ENCODE measurements at places on chromosomes 13 and 19.

GRCh38 chr19:17420475-17420924 lies 653 bp downstream of the MVB12A start:
- H3K27ac ChIP-seq, result peak overlapping the region; percentile 85
- H3K36me3 ChIP-seq, result peaks cover 29% of the 10 kb centered on the region
- peaks cover 22% of the 10 kb centered on the region for H3K4me1 ChIP-seq

DNA sequence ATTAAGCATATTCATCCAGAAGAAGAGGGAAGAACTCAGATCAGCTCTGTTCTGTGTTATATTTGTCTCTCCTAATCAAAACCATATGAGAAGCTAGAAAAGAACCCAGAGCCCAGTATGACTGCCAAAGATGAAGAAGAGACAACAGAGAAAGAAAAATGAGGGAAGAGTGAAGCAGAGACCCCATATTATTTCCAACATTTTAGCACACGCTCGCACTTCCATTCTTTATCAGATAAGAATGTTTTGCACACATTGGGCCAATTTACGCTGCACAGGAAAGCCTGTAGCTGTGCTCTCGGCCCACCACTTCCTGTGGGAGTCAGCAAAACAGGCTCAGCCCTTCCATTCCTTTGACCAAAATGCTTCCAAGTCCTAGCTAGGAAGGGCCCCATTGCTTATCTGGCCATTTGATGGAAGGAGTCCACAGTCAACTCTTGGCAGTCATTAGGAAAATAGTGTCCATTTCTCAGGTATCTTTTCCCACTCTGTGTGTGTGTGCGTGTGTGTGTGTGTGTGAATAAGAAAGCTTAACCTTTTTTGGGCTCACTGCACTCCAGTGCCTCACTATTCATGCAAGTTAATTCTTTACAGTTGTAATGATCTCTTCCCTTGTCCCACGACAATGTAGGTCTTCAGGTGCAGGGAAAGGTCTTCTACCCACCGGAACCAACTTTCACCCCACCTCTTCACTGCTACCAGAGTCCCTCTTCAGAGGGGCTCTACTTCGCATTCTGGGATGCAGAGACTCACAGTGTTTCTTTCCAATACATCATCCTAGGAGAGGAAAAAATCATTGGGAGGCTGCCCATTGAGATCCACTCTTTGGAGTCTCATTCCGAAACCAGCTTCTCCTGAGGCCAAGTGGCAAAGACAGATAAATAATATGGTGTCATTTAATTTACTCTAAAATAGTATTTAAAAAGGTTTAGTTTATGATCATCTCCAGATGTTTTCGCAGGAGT lies 237.5 kb downstream of the COG6 start:
- peaks cover 38% of the 10 kb centered on the region for H3K4me1 ChIP-seq
- H3K27ac ChIP-seq, result peak overlapping the region; percentile 76
- DNase-seq, result peak; percentile 33
- no peaks in the 10 kb centered on the region for H3K36me3 ChIP-seq
- H3K27me3 ChIP-seq, result no peaks in the 10 kb centered on the region

DNA sequence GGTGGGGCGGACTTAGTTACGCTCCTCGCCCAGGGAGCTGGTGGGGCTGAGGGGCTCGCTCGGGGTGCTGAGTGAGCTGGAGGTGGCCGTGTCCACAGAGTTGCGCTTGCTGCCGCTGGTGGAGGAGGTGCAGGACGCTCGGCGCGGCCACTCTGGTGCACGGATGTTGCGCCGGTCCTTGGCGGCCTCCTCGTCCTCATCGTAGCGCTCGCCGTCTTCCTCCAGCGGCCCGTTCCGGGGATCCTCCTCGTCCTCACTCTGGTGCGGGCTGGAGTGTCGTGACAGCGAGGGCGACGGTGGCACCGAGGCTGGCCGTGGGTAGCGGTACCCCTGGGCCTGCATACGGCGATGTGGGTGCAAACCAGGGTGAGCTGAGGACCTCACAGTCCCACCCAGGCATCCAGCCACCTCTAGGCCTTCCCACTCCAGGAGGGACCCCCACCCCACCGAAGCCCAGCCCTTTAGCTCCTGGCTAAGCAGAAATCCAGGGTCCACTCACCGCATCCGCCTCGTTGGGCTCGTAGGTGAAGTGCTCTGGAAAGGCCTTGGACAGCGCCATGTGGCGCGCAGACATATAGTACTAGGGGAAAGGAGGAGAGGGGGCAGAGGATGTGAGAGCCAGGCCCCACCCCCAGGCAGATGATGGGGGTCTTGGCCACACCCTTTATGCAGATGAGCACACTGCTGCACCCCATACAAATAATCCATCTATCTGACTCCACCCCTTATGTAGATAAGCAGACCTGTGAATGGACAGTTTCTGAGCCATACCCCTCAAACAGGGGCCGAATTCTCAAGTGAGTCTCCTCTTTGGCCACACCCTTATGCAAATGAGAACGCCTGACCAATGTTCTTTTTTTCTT lies 4.4 kb downstream of the FTL start:
- peaks cover 78% of the 10 kb centered on the region for H3K36me3 ChIP-seq
- H3K27ac ChIP-seq, result peak overlapping the region; percentile 75
- DNase-seq, result no peak

- H3K36me3 ChIP-seq, result no peaks in the 10 kb centered on the region
- peaks cover 49% of the 10 kb centered on the region for H3K4me1 ChIP-seq
- no peak overlapping the region for H3K4me3 ChIP-seq
- H3K27me3 ChIP-seq, result no peaks in the 10 kb centered on the region
These were observed 8.3 kb upstream of the ITM2B start for GRCh38 chr13:48224701-48225100.

DNA sequence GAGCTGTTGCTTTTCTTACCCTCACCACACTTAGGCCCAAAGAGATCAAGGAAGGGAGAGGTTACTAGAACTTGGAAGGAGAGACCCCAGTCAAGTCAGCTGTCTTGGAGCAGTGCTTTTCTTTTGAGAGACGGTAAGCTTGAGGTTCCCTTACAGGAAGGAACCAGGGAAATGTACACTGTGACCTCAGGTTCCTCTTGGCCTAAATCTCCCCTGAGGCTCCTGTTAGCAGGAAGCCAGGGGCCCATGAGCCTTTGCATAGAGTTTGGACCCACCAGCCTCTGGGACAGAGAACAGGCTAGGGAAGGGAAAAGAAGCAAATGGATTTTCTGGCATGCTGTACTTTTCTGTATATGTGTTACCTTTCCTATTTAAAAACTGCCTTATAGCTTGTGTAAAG lies 5.9 kb upstream of the GPR18 start:
- H3K4me3 ChIP-seq, result no peak overlapping the region
- peaks cover 71% of the 10 kb centered on the region for H3K36me3 ChIP-seq
- no peak for DNase-seq
- H3K27me3 ChIP-seq, result no peaks in the 10 kb centered on the region

DNA sequence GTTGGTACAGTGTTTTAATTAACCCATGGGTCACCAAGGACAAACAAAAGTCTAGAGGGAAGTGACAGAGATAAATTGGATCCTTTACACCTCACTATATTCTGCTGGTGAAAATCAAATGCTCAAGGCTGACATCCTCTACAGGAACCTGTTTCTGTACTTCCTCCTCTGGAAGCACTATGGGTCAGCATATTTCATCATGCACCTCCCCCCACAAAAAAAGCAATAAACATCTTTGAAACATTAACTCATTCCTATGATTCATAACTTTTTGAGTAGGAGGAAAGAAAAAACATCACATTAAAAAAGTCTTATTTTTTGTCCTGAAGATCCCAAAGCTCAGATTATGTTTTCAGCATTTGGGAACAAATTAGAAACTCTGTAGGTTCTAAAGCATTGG lies 588.3 kb upstream of the SGCG start:
- H3K4me3 ChIP-seq, result no peak overlapping the region
- H3K27ac ChIP-seq, result no peak overlapping the region
- no peak for DNase-seq
- H3K4me1 ChIP-seq, result no peaks in the 10 kb centered on the region
- H3K27me3 ChIP-seq, result peaks cover 7% of the 10 kb centered on the region

- no peak overlapping the region for H3K27ac ChIP-seq
- peaks cover 29% of the 10 kb centered on the region for H3K27me3 ChIP-seq
- no peak for DNase-seq
- H3K4me3 ChIP-seq, result no peak overlapping the region
- no peaks in the 10 kb centered on the region for H3K36me3 ChIP-seq
- no peaks in the 10 kb centered on the region for H3K4me1 ChIP-seq
These were observed 108.3 kb upstream of the ZNF536 start for GRCh38 chr19:30263830-30264381.

DNA sequence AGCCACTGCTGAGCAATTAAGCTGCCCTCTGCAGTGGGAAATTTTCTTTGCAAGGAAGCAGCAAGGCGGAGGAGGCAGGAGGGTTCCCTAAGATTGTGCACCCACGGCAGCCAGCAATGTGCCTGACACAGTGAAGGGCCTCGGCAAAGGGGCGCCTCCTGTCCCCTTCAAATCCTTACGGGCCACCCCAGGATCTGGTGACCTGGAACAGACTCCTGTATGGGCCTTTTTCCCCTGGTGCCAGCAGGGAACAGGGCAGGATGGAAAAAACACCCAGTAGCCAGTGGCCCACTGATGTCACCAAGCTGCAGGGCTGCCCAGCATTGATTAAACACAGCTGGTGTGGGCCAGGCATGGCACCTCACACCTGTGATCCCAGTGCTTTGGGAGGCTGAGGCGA lies 86.7 kb downstream of the GNG7 start:
- no peaks in the 10 kb centered on the region for H3K36me3 ChIP-seq
- H3K27ac ChIP-seq, result no peak overlapping the region
- H3K4me3 ChIP-seq, result no peak overlapping the region
- peaks cover 67% of the 10 kb centered on the region for H3K4me1 ChIP-seq
- H3K27me3 ChIP-seq, result no peaks in the 10 kb centered on the region
- no peak for DNase-seq

GRCh38 chr13:94239135-94239534 lies 240.3 kb downstream of the DCT start:
- no peaks in the 10 kb centered on the region for H3K36me3 ChIP-seq
- DNase-seq, result no peak
- H3K4me1 ChIP-seq, result peaks cover 65% of the 10 kb centered on the region
- no peaks in the 10 kb centered on the region for H3K27me3 ChIP-seq
- H3K4me3 ChIP-seq, result no peak overlapping the region

- H3K36me3 ChIP-seq, result no peaks in the 10 kb centered on the region
- H3K4me1 ChIP-seq, result peaks cover 17% of the 10 kb centered on the region
- H3K27ac ChIP-seq, result no peak overlapping the region
- no peak for DNase-seq
These were observed 4.4 kb downstream of the GSX1 start for GRCh38 chr13:27796544-27797227.

DNA sequence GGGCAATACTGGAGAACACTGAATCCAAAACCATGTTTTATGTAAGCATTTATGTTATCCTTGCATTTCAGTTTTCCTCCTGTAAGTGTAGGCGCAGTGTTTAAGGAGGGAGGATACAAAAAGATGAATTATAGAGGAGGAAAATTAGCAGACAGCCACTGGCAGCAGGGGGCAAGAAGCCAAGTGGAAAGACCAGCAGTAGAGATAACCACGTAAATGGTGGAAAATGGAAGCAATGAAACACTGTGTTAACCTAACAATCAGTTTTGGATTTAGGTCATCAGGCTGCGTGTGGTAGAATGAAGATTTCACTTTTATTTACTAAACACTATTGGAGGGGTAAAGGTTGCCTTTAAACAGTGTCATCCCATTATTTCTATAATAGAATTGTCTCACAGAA lies 447.3 kb downstream of the GPC6 start:
- no peaks in the 10 kb centered on the region for H3K4me1 ChIP-seq
- no peak overlapping the region for H3K27ac ChIP-seq
- H3K36me3 ChIP-seq, result no peaks in the 10 kb centered on the region
- no peaks in the 10 kb centered on the region for H3K27me3 ChIP-seq

- DNase-seq, result peak; percentile 51
- H3K36me3 ChIP-seq, result no peaks in the 10 kb centered on the region
- H3K27me3 ChIP-seq, result peaks cover 9% of the 10 kb centered on the region
- H3K4me1 ChIP-seq, result peaks cover 33% of the 10 kb centered on the region
- H3K27ac ChIP-seq, result peak overlapping the region; percentile 9
These were observed 4.6 kb downstream of the TLE2 start for GRCh38 chr19:3024509-3024869.

DNA sequence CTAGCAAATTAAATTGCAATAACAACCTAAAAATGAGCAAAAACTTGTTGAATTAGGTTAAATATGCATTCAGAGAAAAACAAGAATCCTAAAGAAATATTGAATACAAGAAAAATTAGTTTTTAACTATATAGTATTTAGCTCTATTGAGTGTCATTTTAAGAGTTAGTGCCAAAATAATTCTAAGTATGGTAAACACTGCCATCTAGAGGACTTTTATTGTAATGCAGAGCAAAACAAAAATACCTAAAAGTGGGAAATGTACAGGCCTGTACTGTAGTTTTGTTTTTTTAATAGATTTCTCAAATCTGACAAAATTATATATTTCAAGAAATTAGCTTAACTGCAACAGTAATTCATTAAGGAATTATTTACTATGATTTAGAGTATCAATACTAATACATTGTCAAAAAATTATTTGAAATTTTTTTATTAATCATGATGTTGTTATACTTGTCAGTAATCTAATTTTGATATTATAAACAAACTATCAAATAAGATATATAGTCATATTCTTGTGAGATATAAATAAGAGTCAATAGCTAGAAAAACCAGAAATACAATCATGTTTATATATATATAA lies 8.2 kb upstream of the PCDH9 start:
- H3K36me3 ChIP-seq, result no peaks in the 10 kb centered on the region
- DNase-seq, result no peak
- H3K4me3 ChIP-seq, result no peak overlapping the region
- H3K4me1 ChIP-seq, result no peaks in the 10 kb centered on the region

DNA sequence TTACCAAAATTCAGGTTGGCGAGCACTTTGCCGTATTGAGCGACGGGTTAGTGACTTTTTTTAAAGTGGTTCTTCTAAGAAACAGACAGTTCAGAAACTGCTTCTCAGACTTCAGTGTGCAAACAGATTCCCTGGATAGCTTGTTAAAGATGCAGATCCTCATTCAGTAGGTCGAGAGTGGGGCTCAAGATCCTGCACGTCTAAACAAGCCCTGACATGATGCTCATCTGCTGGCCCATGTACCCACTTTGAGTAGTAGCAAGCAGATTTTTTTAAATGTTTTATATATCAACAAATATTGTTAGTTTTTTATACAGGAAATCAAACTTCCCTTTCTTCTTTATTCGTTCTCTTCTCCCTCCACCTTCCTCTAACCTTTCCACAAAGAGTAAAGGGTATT lies 7.3 kb downstream of the METTL21C start:
- no peaks in the 10 kb centered on the region for H3K36me3 ChIP-seq
- DNase-seq, result no peak
- H3K27me3 ChIP-seq, result peaks cover 6% of the 10 kb centered on the region
- H3K4me1 ChIP-seq, result peaks cover 23% of the 10 kb centered on the region
- H3K4me3 ChIP-seq, result no peak overlapping the region
- H3K27ac ChIP-seq, result no peak overlapping the region

All from activated T-cell treated with anti-CD3 and anti-CD28 coated beads, Interleukin-2, amount 50 U/mL, for 24 hours (primary cell).